Heart left ventricle (tissue), 16 donors: ENCODE measurements at places on chromosomes 13 and 19.

- DNase-seq = no peak
Measured at GRCh38 chr19:10815969-10816644, 19.9 kb downstream of the TMED1 start.

DNA sequence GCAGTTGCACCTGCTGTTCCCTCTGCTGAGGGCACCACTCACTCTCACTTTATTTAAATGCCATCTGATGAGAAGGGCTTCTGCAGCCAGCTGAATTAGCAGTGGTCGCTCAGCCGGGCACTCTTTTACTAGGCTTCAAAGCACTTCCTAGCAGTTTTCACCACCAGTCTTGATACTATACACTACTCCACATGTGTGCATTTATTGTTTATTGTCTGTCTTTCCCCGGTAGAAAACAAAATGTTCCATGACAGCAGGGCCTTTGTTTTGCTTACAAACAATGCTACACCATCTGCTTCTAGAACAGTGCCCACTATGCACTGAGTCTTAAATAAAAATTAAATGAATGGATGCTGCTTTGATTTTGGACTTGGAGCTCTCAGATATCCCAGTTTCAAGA lies 404.9 kb downstream of the FGF14 start:
- DNase-seq = no peak

GRCh38 chr19:18674616-18675015 lies 8.9 kb upstream of the CRTC1 start:
- DNase-seq = peak; percentile 57

- DNase-seq = no peak
Measured at GRCh38 chr13:58592052-58592451, 960.5 kb downstream of the PCDH17 start.

- no peak for DNase-seq
Measured at GRCh38 chr13:104976986-104977385, 1558.5 kb downstream of the EFNB2 start.

- DNase-seq = no peak
Measured at GRCh38 chr19:54207676-54207982, 7.0 kb downstream of the RPS9 start.

DNA sequence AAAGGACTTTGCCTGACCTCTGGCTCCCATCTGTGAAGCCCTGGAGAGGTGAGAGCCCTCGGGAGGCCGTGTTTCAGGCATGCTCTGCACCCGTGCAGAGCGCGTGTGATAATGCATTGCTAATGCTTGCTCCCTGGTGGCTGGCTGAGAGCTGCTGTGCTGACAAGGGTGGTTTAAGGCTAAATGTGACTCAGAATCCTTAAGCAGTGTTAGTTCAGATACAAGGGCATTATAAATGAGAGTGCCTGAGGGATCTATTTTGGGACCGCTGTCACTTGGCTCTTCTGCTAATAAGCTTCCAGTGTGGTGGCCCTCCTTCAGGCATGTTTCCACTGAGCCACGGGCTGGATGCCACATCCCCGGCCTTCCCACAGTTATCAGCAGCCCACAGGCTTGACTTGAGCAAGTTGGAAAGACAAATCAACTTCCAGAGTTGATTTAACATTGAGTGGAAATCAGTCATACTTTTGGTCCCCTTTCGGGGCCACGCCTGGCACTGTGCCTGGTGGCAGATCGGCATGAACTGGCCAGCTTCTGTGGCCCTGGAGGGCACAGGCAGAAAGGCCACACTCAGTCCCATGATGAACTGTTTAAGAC lies 17.0 kb downstream of the ALOX5AP start:
- DNase-seq = peak; percentile 12

- DNase-seq = no peak
Measured at GRCh38 chr13:74929436-74929835, 552.5 kb downstream of the TBC1D4 start.

DNA sequence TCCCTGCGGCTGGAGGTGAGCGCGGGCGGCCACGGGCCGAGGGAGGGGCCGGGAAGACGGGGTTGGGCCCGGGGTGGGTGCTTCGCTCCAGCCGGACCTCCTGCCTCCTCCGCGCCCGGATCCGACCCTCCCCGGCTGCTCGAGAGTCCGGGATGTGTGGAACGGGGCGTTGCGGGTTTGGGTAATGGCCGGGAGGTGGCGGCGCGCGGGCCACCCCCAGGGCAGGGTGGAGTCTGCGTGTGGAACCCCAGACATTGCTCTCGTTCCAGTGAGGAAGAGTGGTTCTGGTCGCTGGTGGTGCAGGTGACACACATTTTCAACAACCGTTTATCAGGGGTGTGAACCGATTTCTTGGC lies 38.8 kb downstream of the ARHGEF7 start:
- DNase-seq = no peak

GRCh38 chr19:55642153-55643002 lies 1.1 kb upstream of the ZNF581 start:
- DNase-seq = no peak

DNA sequence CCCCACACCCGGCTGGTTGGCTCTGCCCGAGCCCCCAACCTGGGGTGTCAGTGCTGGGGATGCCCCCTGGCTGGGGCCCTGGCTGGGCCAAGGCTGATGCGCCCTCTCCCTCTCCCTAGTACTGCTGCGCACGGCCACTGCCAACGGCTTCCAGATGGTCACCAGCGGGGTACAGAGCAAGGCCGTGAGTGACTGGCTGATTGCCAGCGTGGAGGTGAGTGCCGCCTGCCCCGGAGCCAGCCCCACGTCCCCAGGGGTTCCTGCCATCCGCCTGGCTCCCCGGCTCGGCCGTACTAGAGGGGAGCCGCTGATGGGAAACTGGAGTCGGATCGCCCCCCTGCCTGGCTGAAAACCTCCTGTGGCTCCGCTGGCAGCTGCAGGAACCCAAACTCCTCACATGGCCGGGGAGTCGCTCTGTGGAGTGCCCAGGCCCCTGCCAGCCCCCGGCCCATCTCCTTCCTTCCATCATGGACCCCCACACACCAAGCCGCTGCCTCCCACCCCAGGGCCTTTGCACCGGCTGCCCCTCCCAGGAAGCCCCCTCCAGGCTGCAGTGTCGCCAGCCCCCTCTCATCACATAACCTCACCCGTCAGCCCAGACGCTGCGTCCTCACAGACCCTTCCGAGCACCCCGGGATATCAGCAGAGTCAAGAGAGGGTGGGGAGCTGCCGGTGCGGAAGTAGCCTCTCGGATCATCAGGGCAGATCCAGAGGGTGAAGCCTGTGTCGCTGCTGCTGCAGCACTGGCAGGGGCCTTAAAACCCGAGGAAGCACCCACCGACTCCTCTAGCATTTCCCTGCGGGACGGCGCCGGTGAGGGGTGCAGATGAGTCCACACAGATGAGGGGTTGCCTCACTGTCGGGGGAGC lies 10.6 kb downstream of the NCLN start:
- no peak for DNase-seq

GRCh38 chr13:21229241-21230024 lies 53.0 kb downstream of the MRPL57 start:
- no peak for DNase-seq

DNA sequence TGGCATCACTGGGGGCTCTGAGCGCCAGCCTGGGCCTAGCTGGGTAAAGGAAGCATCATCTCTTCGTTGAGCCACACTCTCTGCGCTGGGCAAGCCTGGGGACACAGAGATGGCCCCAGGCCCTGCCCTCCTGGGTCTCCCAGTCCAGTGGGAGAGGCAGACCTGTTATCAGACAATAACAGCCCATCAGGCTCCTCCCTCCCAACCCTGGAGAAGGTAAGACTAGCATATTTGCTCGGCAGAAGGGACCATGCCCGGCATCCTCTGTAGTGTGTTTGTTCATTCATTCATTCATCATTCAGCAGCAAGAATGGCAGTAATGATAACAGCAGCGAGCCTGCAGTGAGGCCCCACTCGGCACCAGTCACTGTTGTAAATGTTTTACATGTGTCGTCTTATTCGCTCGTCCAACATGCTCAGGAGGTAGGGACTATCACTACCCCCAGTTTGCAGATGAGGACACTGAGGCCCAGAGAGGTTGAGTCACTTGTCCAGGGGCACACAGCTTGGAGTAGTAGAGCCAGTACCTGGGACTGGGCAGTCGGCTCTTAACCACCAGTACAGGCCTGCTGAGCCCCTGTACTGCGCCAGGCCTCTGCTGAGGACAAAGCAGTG lies 33.2 kb downstream of the PAK4 start:
- no peak for DNase-seq

DNA sequence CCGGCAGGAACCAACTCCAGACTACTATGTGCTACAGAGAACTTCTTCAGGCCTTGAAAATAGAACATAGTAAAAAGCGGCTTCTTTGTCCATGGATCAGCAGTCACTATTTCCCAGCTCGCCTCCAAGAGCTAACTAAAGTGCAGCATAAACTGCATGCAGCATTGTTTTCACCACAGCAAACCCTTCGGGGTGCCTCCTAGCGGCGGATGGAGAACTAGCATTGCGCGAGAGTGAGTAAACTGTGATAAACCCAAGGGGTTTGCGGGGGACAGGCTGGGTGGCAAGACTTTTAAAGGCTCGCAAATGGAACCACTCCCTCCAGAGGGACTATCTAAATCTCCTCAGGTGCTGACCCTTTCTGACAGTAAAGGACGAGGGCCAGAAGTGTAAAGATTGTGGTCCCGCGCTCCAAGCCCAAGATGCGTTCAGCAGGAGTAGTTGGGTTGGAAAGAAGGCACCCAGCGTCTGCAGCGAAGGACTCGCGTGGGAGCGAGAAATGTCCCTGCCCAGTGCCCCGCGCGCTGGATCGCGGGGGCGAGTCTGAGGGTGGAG lies 21.5 kb upstream of the SGCG start:
- DNase-seq = no peak

DNA sequence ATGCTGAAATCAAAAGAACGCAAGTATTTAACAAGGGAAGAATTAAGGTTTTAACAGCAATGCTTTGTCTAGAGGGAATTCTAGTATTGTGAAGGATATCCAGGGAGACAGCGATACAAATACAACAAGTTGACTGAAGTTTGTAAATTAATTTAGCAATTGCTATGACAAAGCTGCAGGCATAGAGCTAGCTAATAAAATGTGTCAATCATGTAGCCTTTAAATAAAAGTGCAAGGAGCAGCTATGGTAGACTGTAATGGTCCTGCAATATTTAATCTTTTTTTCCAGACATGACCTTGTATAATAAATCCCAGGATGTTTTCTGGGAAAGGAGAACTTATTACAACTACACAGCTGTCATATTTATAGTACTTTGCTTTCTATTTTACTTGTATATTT lies 779.3 kb downstream of the SLITRK5 start:
- no peak for DNase-seq

DNA sequence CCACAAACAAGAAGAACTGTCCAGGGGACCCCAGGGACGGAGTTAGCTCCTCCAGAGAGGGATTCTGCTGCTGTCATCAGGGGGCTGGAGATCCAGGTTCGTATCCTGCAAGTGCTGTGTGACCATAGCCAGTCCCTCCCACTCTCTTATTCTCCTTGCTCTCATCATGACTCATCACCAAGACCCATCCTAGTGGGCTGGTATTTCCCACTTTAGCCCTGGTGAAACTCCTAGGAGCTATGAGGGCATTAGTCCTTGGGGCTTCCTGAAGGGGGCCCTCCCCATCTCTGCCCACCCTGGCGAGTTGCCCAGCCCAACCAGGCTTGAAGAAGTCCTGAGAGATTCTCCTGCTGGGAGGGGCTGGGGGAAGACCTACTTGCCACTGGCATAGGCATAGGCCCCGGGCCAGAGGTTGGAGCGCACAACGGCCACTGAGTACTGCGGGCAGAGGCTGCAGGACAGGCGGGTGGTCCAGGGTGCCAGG lies 7.5 kb upstream of the DMWD start:
- DNase-seq = no peak

- DNase-seq = peak; percentile 75
Measured at GRCh38 chr19:35318679-35319448, 10.1 kb upstream of the CD22 start.

GRCh38 chr13:114222461-114222968 lies 12.2 kb upstream of the CDC16 start:
- no peak for DNase-seq

GRCh38 chr19:42155796-42156195 lies 23.6 kb upstream of the POU2F2 start:
- DNase-seq = no peak

DNA sequence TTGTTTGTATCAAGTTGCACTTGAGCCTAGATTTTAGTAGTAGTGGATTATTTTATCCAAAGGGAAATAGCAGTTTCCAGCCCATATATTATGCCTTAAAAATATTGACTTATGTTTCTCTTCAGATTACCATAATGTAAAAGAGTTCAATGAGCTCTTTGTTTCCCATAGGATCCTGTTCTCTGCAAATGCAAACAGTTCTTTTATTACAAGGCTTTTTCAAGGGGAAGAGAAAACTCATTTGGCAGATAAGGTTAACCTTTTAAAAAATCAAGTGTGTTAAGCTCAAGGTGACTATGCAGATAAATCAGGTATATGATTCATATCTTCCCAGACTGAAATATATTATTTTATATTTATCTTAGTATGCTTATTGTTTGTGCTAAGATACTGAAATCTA lies 961.2 kb upstream of the SPRY2 start:
- no peak for DNase-seq

DNA sequence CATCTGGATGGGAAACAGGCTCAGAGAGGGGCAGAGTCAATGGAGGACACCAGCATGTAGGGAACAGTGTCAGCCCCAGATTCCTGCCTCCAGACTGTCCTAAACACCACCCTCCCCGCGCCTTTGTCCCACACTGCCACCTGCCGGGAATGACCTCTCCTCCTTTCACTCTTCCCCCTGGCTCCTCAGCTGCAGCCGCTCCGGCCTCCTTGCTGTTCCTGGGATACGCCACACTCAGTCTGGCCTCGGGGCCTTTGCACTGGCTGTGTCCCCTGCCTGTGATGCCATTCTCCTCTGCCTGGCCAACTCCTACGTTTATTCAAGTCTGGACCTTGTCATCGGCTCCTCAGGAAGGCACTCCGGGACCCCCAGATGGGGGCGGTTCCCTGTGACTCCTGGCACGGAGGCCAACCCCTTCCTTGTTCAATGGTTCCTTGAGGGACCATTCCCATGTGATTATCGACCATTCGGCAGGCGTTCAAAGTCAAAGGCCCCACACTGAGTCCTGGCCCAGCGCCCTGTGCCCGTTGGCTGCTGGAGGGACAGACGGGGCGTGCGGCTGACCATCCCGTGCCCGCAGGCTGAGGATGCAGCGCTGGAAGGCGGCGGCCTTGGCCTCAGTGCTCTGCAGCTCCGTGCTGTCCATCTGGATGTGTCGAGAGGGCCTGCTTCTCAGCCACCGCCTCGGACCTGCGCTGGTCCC lies 15.8 kb downstream of the FUT6 start:
- DNase-seq = no peak

DNA sequence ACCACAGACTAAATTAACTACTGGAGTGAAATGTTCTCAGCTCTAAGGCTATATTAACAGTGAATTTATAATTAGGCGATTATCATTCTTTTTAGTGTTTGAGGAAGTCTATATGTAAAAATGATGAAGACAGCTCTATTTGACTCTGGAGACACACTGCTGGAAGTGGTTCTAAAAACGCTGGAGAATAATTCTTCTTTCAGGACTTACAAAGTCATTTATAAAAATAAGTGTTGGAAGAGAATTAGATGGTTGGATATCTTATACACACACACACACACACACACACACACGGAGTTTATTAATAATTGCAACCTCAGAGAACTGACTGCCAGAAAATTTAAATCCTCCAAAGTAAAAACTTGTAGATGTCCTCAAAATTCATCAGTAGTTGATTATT lies 1171.3 kb downstream of the EFNB2 start:
- no peak for DNase-seq
